ENCODE measurements at places on chromosomes 16 and 17.

DNA sequence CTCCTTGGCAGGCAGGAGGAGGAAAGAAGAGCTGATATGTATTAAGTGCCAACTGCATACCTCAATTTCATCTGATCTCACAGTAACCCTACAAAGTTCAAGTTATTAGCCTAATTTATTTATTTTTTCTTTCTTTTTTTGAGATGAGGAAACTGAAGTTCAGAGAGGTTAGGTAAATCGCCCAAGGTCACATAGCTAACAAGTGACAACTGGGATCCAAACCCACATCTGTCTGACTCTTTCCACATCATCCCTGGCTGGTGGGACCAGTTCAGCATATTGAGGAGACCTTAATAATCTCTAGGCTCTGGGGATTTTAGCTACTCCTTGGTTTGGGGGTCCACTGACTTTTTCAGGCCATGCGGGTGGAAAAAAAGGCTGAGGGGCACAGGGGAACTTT, 60.9 kb downstream of the CYB5B start:
- DNase-seq: no peak

GRCh38 chr17:17104494-17104893, 62.2 kb downstream of the MPRIP start:
- no peak for DNase-seq

- no peak for DNase-seq
These were observed 134.6 kb downstream of the GAS7 start for GRCh38 chr17:10063730-10064241.

GRCh38 chr17:4309897-4310296, 46.1 kb upstream of the ANKFY1 start:
- DNase-seq: no peak

DNA sequence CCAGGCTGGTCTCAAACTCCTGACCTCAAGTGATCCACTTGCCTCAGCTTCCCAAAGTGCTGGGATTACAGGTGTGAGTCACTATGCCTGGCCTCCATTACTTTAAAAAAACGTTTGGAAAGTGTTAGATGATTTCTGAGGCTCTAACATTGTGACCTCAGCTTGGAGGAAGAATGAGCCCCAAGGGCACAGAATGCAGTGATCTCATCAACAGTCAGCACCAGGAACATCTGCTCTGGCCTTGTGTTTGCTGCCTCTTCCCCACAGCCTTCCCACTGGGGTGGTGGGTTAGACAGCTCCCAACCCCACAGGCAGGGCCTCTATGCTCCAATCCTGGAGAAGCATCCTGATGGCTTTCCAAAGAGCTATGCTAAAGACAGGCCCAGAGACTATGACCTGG, 37.7 kb upstream of the SREBF1 start:
- DNase-seq: no peak

GRCh38 chr17:41792845-41793783, 6.6 kb upstream of the JUP start:
- DNase-seq: no peak
